ENCODE measurements at places on chromosomes 2 and 18.

- DNase-seq: no peak
Observed at GRCh38 chr2:140589696-140590095, 1541.1 kb downstream of the LRP1B start.

DNA sequence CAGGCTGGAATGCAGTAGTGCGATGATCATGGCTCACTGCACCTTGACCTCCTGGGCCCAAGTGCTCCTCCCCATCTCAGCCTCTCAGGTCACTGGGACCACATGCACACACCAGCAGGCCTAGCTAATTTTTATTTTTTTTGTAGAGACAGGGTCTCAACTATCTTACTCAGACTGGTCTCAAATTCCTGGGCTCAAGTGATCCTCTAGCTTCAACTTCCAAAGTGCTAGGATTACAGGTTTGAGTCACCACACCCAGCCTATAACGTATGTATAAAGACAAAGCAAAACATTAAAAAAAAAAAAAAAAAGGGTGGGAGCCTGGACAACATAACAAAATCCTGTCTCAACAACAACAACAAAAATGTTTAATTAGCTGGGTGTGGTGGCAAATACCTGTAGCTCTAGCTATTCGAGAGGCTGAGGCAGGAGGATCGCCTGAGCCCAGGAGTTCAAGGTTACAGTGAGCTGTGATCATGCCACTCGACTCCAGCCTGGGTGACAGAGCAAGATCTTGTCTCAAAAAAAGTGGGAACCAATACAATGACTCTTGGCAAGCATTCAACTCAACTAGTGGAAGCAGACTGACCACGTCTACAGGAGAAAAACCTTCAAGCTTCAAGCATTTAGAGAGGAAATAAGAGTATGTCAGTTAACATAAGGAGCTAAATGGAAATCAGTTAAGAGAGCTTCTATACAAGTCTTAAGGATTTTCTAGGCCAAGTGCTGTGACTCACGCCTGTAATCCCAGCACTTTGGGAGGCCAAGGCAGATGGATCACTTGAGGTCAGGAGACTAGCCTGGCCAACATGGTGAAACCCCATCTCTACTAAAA is 2.6 kb downstream of the GTF3C2 start:
- DNase-seq: no peak

- no peak for DNase-seq
Observed at GRCh38 chr2:237299906-237300305, 114.1 kb downstream of the COL6A3 start.

DNA sequence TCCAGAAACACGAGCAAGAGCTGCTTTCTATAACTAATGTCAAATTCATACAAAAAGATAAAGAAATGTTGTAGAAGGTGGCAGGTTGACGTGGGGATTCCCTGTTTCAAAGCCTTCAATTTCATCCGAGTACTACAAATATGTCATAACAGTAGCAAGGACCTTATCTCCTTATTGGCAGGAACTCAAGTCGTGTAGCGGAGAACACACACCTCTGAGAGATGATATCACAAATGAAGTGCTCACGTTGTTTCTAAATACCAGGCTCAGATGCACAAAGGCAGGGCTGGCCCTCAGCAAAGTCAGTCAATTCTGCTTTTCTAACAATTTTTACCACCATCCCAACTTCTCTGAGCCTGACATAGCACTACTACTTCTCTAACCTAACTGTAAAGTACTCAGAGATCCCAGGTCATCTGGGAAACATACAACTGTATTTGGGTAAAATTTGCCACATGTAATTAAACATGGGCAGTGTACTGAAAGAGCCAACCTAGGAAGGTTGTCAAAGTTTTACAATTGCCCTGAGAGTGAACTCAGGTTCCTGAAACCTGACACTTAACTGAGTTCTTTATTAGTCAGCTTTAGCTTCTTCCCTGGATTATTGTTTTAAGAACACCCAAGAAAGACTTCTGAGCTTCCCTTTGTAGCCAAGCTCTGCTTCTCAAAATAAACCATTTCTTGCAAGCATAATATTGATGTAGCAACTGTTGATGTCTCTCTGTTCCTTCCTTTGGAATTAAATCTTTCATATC is 813.7 kb upstream of the ACVR2A start:
- DNase-seq: no peak

DNA sequence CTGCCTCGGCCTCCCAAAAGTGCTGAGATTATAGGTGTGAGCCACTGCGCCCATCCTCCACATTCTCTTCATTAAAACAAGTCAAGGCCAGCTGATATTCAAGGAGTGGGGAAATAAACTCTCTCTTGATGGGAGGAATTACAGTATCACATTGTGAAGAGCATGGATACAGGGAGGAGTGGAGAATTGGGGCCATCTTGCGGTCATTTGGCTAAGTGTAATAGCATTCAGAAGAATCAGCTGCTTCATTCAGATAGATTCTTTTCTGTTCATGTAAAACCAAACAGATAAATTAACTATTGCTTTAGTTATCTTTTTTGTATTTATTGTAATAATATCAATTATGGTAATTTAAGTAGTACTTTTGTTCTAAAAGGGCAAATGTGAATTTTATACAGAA is 156.3 kb downstream of the UBR3 start:
- no peak for DNase-seq

DNA sequence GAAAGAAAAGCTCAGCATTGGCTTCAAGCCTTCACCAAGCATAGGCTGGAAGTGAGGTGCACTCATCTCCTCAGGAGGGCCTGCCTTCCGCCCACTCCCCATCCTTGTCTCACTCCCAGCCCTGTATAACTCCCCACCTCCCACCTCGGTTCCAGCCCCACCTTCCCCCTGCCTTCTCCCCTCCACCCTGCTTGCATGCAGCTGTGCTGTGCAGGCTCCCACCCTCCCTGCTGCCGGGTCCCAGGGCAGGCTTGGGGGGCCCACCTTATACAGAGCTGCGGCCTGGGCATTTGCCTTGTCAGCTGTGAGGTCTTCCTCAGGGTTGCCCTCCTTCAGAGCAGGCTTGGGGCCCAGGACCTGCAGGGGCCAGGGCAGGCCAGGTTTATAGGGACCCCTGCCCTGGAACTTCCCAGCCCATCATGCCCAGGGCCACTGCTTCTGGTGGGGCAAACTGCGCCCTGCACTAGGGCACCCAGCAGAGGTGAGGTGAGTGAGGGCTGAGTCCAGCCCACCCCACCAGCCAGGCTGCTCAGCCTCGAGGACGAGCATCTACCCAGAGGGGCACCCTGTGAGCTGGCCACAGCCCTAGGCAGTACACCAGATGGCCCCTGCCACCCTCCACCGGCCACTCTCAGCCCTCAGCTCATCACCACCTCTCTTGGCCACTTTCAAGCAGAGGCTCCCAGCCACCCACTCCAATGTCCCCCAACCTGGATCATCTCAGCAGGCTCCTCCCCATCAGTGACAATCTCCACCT is 11.6 kb downstream of the CAPG start:
- DNase-seq: no peak

DNA sequence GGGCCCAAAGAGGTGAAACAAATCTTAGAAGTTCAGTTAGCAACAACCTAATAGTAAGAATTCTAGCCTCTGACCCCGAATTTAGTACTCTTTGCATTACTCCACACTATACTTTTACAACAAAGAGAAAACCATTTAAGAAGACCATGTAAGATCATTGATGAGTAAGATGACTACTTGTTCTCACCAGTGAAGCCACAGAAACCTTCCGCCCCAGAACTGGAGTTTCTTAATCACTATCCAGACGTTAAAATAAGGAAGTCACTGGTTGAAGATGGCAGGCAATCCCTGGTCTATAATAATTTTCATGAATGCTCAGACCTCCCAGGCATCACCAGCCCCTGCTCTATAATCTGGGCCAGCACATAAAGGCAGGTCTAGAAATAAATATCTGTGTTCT is 95.0 kb downstream of the TMEM163 start:
- DNase-seq: no peak

DNA sequence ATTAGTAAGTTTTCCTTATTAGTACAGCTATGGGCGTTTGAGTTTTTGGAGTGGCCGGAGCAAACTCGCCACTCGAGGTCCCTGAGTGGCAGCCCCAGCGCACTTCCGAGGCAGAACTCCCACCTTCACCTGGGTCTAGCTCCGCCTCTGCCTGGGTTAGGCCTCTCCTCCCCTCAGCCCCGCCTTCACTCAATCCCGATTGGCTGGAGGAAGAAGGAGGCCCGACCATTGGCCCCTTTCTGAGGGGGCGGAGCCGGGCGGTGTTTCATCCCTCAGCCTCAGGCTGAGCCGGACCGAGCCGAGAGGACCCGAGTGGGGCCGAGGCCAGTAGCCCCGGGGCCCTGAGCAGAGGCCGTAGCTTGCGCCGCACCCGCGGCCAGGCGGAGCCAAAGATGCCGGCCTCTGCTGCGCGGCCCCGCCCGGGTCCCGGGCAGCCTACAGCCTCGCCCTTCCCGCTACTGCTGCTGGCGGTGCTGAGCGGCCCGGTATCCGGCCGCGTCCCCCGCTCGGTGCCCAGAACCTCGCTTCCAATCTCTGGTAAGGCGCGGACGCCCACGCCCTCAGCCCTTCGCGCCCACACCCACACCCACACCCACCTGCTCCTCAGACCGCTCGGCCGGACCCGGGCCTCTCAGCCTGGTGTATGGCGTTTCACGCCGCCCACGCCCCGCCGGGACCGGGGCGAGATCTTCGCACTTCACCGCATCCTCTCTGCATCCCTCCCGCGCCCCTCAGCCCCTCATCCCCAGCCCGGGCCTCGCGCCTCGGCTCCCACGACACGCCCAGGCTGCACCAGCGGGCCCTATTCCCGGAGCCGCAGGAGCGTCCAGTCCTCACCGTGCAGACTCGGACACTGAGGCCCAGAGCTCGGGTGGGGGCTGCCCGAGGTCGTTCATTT is at the start of gene SEMA4F:
TSS of gene SEMA4F (plus strand) at position 263 of the 898 bp plus-strand sequence. CDS start at position 393, 130 bp downstream.
- DNase-seq: peak; percentile 78

- DNase-seq: no peak
Observed at GRCh38 chr18:11362856-11363255, 213.5 kb upstream of the PIEZO2 start.

DNA sequence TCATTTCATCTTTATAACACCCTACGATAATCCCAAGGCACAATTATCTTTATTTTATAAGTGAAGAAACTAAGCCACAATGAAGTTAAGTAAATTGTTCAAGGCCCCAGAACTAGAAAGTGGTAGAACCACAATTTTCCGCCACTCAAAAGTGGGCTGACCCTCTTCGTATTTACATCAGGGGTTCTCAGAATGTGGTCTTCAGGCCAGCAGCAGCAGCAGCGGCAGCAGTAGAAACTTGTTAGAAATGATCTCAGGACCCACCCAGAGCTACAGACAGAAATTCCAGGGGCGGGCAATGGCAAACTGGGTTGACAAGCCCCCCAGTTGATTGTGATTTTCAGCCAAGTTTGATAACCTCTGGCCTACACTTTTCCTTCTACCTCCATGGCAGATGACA is 62.8 kb downstream of the LBH start:
- DNase-seq: no peak

- DNase-seq: peak; percentile 51
Observed at GRCh38 chr2:38115216-38116032, 39.5 kb upstream of the CYP1B1 start.

DNA sequence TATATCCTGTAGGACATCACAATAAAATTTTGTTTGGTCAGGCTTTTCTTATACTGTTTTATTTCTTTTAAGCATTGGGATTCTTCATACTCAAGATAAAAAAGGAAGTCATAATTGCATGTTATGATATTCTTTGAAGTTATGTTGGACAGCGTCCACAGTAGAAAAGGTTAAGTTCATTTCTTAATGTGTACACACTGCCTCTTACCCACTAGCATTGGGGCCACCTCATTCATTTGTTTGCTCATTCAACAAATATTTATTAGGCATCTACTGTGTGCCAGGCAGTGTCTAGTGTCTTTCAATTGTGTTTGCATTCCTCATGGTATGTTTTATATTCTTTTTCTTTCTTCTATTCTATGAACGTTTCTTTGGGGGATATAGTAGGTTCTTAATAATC is 70.2 kb downstream of the PTPRM start:
- no peak for DNase-seq

DNA sequence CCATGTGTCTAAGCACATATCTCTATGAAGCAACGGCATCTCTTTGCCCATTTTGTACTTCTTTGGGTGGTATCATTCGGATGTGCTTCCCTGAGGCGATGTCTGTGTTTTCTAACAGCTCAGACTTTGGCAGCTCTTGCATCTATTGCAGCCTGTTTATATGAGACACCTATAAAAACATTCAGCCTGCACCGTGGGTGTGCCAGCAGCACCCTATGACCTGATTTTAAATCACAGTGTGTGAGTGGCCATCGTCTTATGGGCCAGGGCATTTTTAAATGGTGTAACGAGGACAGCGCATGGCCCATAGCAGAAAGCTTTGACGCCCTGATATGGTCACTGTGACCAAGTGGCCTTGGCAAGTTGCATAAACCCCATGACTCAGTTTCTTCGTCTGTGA is 12.9 kb downstream of the NPAS2 start:
- no peak for DNase-seq

GRCh38 chr18:9571546-9571945 is 42.8 kb downstream of the PPP4R1 start:
- DNase-seq: no peak

- DNase-seq: no peak
Observed at GRCh38 chr2:233258211-233258610, 6.7 kb downstream of the ATG16L1 start.

GRCh38 chr2:18855027-18855426 is 265.7 kb upstream of the NT5C1B start:
- no peak for DNase-seq

GRCh38 chr2:105697781-105698449 is 46.8 kb upstream of the NCK2 start:
- DNase-seq: no peak

GRCh38 chr18:74892066-74892627 is 294.5 kb downstream of the ZNF407 start:
- no peak for DNase-seq

DNA sequence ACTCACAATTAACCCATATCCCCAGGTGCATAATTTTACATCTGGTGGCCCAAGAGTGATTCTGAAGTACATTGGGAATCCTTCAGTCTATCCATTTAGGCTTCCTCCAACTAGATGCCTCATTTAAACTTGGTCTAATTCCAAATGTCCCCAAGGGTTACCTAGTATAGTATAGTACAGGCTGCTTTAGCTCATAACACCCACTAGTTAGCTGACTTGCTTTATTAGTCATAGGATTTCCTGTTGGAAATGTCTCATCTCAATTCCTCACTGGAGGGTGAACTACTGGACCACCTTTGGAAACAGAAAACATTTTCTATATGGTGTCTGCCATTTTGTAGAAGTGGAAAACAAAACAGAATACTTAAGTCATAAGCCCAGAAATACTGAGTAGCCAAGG is 202.5 kb upstream of the SESTD1 start:
- DNase-seq: no peak

DNA sequence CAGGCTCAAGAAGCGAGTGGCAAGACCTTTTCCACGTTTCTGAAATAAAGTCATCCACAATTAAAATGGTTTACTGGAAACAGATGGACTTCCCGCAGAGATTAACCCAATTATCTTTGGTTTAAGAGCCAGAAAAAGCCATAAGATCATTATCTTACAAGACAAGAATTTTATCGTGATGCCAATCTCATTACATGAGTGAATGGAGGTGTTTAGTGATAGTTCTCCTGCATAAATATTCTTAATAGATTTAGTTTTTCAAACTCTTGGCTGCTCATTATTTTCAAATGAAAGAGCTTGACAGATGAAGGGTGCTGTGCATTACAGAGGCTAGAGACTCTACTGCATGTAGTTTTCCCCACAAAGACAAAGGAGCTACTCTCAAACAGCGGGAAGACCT is 1028.4 kb upstream of the PIK3C3 start:
- DNase-seq: no peak
